Large intestine (tissue), 12 donors: ENCODE measurements at places on chromosomes 1 and 21.

DNA sequence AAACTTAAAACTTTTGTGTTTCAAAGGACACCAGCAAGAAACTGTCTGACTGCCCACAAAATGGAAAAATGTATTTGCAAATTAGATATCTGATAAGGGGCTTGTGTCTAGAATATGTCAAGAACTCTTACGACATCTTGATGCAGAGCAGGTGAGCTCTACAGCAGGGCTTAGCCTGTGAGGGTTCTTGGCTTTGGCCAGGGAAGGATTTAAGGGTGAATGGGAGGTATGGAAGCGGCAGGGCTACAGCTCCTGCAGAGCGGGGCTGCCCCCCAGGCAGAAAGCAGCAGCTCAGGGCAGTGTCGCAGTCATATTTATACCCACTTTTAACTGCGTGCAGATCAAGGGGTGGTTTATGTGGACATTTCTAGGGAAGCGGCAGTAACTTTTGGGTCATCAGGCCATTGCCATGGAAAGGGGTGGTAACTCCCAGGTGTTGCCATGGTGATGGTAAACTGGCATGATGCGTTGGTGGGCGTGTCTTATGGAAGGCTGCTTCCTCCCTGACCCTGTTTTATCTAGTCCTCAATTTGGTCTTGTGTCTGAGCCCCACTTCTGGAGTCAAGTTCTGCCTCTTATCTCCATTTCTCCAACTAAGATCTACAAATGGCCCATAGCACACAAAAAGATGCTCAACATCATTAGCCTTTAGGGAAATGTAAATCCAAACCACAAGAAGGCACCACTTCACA, 23.2 kb downstream of the MORN1 start:
- H3K27ac ChIP-seq, result no peak overlapping the region
- no peaks in the 10 kb centered on the region for H3K36me3 ChIP-seq
- DNase-seq, result no peak
- no peak overlapping the region for H3K4me3 ChIP-seq
- no peaks in the 10 kb centered on the region for H3K4me1 ChIP-seq

DNA sequence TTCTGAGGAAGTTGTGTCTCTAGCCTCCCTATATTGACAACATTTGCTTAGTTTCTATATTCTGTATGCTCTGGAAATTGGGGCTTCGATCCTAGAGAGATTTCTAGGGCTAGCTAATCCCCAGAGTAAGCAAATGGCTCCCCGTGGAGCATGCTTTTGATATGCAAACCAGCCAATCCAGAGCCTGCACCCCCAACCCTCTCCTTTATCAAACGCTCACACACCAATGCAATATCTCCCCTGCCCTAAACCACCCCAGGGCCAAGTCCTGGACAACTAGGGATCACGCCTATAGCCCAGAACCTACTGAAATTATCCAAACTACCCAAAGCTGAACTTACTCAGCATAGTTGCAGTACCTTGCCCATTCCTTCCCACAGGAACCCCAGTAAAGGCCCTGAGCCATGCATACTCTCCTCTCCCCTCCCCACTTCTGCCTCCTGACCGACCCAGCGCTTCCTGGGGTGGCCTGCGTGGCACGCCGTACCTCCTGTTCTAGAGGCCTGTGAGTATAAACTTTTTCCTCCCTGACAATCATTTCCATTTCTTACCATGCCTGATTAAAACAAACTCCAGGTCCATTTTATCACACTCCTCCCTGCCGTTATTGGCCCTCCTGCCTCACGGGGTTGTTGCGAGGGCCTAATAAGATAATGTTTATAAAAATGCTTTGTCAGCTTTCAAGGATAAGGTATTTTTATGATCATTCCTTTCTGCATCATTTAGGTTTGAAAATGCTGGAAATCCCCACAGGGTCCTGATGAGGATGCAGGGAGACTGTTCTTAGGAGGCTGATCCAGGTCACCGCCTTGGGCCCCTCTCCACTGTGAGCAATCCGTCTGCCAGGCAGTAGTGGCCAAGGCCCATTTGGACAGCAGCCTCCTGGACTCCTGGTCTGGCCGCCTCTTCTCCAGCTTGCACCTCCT, 102.7 kb downstream of the TENT5C start:
- H3K4me1 ChIP-seq, result no peaks in the 10 kb centered on the region
- H3K27me3 ChIP-seq, result no peaks in the 10 kb centered on the region
- no peak overlapping the region for H3K4me3 ChIP-seq
- no peak for DNase-seq
- no peaks in the 10 kb centered on the region for H3K36me3 ChIP-seq

DNA sequence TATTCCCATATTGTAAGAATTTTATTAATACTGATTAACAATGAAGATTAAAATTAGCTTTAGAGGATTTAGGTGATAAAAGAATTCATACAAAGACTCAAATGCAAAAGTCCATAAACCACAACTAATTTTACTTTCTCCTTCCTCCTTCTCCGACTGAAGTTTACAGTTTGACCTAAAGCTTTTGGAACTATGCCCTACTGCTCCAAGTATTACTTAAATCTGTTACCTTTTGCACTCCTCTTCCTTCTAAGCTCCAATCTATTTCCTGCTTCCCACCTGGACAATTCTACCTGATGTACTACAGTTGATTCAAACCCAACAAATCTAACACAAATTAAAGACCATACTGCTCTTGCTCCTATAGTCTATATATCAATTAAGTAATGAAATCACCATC, 36.3 kb downstream of the ANKRD13C start:
- peak; percentile 1 for DNase-seq
- no peak overlapping the region for H3K27ac ChIP-seq
- no peaks in the 10 kb centered on the region for H3K4me1 ChIP-seq
- H3K36me3 ChIP-seq, result peaks cover 6% of the 10 kb centered on the region
- H3K27me3 ChIP-seq, result no peaks in the 10 kb centered on the region

- H3K4me1 ChIP-seq, result peaks cover 7% of the 10 kb centered on the region
- H3K27ac ChIP-seq, result no peak overlapping the region
- H3K36me3 ChIP-seq, result no peaks in the 10 kb centered on the region
- DNase-seq, result no peak
- H3K27me3 ChIP-seq, result no peaks in the 10 kb centered on the region
Observed at GRCh38 chr1:31814631-31815306, 1.1 kb downstream of the SPOCD1 start.

DNA sequence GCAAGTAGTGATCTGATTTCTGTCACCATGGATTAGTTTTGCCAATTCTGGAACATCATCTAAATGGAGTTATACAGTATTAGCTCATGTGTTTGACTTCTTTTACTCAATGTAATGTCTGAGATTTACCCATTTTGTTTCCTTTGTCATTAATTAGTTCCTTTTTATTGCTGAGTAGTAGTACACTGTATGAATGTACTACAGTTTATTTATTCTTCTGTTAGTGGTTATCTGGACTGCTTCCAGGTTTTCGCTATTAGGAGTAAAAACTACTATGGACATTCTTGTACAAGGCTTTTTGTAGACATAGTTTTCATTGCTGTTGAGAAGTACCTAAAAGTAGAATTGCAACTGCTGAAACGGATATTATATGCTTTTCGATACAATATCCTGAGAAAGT, 14.1 kb downstream of the SUCO start:
- H3K27ac ChIP-seq, result no peak overlapping the region
- no peak overlapping the region for H3K4me3 ChIP-seq
- no peaks in the 10 kb centered on the region for H3K4me1 ChIP-seq
- no peak for DNase-seq
- H3K27me3 ChIP-seq, result no peaks in the 10 kb centered on the region
- no peaks in the 10 kb centered on the region for H3K36me3 ChIP-seq

DNA sequence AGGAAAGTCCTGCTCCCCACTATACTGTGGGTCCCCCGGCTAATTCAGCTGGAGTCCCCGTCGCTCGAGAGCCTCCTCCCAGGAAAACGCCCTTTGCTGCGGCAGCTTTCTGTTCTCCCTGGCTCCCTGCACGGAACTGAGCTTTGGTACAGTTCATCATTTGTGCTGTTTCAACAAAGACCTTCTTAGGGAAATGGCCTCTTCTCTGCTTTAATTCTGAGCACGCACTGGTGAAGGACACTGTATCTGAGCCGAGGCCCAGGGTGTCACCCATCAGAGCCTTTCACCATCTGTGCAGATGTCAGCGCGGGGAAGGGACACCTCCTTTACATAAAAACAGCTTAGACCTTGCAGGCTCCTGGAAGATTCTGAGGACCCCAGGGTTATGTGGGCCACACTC, 13.5 kb upstream of the PEX10 start:
- peaks cover 8% of the 10 kb centered on the region for H3K27me3 ChIP-seq
- H3K27ac ChIP-seq, result no peak overlapping the region
- H3K4me3 ChIP-seq, result no peak overlapping the region
- H3K4me1 ChIP-seq, result peaks cover 9% of the 10 kb centered on the region

DNA sequence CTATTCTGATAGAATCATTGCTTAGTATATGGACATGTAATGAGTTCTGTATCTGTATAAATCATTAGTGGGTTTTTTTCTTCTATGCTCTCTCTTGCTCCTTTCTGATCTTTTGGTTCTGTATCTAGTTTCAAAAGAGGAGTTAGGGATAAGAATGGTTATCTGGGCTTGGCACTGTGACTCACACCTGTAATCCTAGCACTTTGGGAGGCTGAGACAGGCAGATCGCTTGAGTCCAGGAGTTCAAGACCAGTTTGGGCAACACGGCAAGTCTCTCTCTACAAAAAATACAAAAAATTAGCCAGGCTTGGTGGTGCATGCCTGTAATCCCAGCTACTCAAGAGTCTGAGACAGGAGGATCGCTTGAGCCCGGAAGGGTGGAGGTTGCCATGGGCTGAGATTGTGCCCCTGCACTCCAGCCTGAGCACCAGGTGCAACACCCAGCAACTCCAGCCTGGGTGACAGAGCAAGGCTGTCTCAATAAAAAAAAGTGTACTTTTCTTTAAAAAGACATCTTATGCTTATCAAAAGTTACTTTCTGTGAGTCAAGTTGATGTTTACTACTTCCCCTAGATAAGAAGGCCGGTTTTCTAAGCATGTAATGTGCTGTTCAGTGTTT, 27.7 kb upstream of the AXDND1 start:
- H3K27ac ChIP-seq, result no peak overlapping the region
- no peaks in the 10 kb centered on the region for H3K27me3 ChIP-seq
- no peak for DNase-seq
- peaks cover 13% of the 10 kb centered on the region for H3K36me3 ChIP-seq

DNA sequence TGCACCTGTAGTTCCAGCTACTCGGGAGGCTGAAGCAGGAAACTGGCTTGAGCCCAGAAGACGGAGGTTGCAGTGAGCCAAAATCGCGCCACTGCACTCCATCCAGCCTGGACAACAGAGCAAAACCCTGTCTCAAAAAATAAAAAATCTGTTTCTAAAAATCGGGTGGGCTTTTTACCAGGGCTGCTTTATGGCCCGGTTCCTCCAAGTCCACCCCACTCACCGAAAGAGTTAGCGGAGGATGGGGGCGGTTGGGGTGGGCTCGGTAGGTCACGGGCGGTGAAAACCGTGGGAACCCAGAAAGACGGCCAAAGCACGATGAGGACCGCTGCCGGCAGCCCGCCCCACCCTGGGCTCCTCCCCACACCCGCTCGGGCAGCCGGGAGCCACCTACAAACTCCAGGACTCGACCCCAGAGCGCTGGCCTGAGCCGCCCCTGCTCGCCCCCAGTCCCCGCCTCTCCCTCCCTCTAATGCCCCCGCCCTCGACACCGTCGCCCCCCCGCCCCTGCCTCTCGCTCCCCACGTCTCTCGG, 846 bp upstream of the PER3 start:
- DNase-seq, result no peak
- H3K4me1 ChIP-seq, result peaks cover 8% of the 10 kb centered on the region
- no peak overlapping the region for H3K27ac ChIP-seq
- H3K4me3 ChIP-seq, result peak overlapping the region; percentile 55
- peaks cover 5% of the 10 kb centered on the region for H3K27me3 ChIP-seq

GRCh38 chr1:197972406-197972805, 55.2 kb downstream of the LHX9 start:
- no peak overlapping the region for H3K4me3 ChIP-seq
- H3K27me3 ChIP-seq, result peaks cover 3% of the 10 kb centered on the region
- no peak for DNase-seq
- H3K4me1 ChIP-seq, result no peaks in the 10 kb centered on the region
- no peaks in the 10 kb centered on the region for H3K36me3 ChIP-seq
- no peak overlapping the region for H3K27ac ChIP-seq

- peak overlapping the region; percentile 33 for H3K27ac ChIP-seq
- H3K36me3 ChIP-seq, result no peaks in the 10 kb centered on the region
- H3K27me3 ChIP-seq, result no peaks in the 10 kb centered on the region
- DNase-seq, result no peak
Observed at GRCh38 chr1:10585242-10585641, 110.5 kb downstream of the PEX14 start.

DNA sequence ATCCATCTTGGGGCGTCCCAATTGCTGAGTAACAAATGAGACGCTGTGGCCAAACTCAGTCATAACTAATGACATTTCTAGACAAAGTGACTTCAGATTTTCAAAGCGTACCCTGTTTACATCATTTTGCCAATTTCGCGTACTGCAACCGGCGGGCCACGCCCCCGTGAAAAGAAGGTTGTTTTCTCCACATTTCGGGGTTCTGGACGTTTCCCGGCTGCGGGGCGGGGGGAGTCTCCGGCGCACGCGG, 282 bp upstream of the SOD1 start:
- peaks cover 9% of the 10 kb centered on the region for H3K36me3 ChIP-seq
- H3K27ac ChIP-seq, result no peak overlapping the region
- DNase-seq, result no peak
- peak overlapping the region; percentile 72 for H3K4me3 ChIP-seq
- H3K27me3 ChIP-seq, result no peaks in the 10 kb centered on the region
- H3K4me1 ChIP-seq, result no peaks in the 10 kb centered on the region

DNA sequence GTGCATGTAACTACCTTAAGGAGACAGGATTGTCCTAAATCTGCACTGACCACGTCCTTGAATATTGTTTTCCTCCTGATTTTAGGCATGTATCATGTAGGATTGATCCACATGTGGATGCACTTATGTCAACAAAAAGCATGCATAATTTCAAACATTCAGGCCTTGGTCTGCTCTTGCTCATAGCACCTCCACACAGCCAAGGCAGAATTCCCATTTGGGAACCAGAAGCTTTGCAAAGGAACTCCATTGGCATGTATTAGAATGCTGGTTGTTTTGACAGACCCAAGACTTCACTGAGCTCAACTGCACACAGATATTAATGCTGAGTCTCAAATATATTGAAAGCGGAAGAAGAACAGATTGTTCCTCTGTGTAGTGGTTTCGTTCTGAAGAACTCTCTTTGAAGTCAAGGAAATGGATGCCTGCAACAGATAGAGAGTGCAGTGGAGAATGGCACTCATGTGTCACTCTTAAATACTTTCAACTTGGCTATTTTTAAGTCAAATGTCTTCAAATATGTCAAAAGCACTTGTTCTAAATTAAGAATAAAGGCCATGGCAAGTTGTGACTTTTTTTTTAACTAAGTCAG, 387.6 kb downstream of the LTN1 start:
- no peak overlapping the region for H3K27ac ChIP-seq
- DNase-seq, result no peak
- no peaks in the 10 kb centered on the region for H3K4me1 ChIP-seq
- H3K4me3 ChIP-seq, result no peak overlapping the region
- H3K27me3 ChIP-seq, result no peaks in the 10 kb centered on the region

DNA sequence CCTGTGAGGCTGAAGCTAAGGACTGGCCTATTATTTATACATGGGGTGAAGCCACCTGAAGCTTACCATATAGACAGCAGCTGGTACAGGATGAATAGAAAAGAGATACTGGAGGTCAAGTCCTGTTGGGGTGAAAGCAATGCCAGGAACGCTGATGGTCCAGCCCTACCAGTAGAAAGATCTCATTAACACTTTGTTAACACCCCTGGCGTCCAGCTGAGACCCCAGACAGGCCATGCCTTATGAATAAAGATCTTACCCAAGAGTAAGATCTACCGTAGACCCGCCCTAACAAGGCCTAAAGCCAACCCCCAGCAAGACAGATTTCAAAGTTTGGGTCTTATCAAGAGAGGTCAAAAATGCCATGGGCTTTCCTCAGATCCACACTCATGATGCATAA, 34.7 kb downstream of the ST3GAL3 start:
- no peaks in the 10 kb centered on the region for H3K27me3 ChIP-seq
- H3K27ac ChIP-seq, result no peak overlapping the region
- H3K36me3 ChIP-seq, result no peaks in the 10 kb centered on the region
- H3K4me1 ChIP-seq, result no peaks in the 10 kb centered on the region
- DNase-seq, result no peak
